Brain (organoid and tissue), 16 donors: ENCODE measurements at places on chromosomes 7 and 10.

GRCh38 chr7:141128506-141128905 lies 54.6 kb downstream of the TMEM178B start:
- no peak for DNase-seq

GRCh38 chr10:96895662-96896424 lies 63.7 kb downstream of the LCOR start:
- DNase-seq = no peak

DNA sequence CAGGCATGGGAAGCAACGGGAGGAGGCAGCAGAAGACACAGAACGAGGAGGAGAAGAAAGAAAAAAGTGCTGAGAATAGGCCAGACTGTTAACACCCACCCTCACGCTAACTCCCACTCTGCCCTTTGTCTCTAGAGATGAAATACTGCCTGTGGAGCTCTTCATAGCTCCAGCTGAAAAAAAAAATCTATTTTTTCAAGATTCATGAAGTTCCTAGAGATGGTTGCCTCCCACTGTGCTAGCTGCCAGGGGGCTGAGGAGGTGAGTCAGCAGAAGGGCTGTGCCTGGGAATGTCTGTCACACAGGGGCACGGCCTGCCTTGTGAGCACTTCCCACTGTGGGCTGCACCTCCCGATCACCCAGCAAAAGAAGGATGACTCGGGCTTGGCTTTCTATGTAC lies 144.5 kb downstream of the RNF216 start:
- peak; percentile 42 for DNase-seq

DNA sequence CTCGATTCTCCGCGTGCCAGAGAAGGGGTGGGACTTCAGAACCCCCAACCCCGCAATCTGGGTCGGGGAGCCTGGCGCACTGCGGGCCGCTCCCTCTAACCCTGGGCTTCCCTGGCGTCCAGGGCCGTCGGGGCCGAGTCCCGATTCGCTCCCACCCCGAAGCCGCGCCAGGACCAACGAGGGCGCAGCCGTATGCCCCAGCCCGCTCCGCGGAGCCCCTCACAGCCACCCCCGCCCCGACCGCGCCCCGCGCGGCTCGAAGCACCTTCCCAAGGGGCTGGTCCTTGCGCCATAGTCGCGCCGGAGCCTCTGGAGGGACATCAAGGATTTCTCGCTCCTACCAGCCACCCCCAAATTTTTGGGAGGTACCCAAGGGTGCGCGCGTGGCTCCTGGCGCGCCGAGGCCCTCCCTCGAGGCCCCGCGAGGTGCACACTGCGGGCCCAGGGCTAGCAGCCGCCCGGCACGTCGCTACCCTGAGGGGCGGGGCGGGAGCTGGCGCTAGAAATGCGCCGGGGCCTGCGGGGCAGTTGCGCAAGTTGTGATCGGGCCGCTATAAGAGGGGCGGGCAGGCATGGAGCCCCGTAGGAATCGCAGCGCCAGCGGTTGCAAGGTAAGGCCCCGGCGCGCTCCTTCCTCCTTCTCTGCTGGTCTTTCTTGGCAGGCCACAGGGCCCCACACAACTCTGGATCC lies at the start of gene LEP:
Gene LEP (plus strand): TSS at position 583 of the 691 bp plus-strand sequence. CDS start 10,741 bp downstream, outside the sequence.
- no peak for DNase-seq

- no peak for DNase-seq
These were observed 12.8 kb upstream of the RPEL1 start for GRCh38 chr10:103232772-103233488.

DNA sequence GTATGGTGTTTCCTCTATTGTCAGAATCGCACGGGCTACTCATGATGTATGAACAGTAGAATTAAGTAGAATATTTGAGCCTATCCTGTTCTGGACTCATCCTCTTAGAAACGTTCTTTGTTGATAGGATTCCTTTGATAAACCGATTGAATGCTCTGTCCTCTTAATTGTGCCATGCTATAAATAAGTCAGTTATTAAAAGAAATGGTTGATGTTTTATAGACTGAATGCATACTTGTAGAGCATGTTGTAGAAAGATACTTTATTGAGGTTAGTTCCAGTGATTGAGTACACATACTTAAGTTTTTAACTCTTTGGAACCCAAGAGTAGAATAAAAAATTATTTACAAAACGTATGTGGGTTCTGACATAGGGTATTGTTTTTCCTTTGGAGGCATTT lies 54.9 kb upstream of the HBP1 start:
- DNase-seq = no peak

- no peak for DNase-seq
These were observed 2.1 kb downstream of the NFE2L3 start for GRCh38 chr7:26153823-26154783.

DNA sequence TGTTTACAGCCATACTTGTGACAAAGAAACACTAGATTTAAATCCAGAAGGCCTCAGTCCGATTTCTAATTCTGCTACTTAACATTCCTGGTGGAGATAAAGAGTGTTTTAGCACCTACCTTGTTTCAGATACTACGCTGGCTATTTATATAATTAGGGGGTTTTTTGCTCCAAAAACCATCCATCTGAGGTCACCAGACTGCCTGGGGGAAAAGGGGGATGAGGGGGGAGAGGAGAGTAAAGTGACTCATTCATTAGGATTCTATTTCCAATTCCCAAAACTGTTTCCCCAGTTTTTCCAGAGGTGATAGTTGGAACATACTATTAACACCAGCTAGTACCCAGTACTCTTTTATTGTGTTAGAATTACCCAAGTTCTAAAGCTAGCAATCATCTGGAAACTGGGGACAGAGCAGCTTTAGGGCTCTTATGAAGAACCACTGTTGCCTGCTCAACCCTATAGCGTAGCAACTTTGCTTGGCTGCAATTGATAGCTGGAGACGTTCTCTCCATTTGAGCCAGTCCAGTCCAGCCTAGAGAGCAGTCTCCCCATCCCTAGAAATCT lies 6.6 kb downstream of the GCC1 start:
- no peak for DNase-seq
